ENCODE measurements at places on chromosomes 5 and 9.

DNA sequence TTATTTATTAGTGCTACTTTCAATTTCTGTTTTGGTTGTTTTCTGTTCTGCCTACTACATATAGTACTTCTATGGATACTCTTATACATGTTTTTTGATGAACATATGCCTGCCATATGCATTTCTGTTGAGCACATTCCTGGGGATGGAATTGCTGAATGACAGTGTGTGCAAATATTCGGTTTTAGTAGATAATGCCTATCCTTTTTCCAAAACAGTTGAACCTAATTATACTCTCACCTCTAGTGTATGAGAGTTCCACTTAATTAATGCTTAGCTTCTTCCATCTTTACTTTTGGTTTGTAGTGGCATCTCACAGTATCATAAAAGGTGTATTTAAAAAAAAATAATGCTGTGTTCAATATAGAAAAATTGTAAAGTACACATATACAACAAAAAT is 96.8 kb downstream of the ADGRV1 start:
- DNase-seq: no peak

DNA sequence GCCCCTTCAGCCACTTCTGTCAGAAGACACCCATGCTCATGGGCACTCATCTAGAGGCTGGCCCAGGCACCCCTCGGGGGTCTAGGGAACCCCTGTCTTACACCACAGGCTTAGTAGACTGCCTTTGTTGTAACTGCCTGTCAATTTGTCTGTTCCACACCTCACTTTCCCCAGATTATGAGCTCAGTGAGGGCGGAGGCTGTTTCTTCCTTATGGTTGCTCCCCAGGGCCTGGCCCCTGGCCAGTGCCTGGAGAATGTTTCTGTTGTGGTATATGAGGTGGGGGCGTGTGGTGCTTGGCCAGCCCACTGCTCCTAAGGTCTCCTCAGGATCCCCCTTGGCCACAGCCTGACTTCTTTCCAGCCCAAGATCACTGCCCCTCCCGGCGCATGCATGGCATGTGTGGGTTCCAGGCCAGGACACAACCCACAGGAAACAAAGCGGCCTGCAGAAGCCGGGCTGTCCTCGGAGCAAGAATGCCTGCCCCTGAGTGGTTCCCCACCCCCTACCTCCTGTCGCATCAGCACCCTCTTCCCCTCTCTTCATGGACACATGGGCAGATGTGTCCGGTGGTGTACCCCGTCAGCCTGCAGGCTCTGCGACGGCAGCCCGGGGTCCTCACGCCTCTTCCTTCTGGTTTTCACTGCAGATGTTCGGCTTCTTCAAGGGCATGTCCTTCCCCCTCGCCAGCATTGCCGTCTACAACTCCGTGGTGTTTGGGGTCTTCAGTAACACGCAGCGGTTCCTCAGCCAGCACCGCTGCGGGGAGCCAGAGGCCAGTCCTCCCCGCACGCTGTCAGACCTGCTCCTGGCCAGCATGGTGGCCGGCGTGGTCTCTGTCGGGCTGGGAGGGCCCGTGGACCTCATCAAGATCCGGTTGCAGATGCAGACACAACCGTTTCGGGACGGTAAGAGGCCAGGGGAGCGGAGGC is 17.7 kb downstream of the SLC25A48 start:
- DNase-seq: no peak

DNA sequence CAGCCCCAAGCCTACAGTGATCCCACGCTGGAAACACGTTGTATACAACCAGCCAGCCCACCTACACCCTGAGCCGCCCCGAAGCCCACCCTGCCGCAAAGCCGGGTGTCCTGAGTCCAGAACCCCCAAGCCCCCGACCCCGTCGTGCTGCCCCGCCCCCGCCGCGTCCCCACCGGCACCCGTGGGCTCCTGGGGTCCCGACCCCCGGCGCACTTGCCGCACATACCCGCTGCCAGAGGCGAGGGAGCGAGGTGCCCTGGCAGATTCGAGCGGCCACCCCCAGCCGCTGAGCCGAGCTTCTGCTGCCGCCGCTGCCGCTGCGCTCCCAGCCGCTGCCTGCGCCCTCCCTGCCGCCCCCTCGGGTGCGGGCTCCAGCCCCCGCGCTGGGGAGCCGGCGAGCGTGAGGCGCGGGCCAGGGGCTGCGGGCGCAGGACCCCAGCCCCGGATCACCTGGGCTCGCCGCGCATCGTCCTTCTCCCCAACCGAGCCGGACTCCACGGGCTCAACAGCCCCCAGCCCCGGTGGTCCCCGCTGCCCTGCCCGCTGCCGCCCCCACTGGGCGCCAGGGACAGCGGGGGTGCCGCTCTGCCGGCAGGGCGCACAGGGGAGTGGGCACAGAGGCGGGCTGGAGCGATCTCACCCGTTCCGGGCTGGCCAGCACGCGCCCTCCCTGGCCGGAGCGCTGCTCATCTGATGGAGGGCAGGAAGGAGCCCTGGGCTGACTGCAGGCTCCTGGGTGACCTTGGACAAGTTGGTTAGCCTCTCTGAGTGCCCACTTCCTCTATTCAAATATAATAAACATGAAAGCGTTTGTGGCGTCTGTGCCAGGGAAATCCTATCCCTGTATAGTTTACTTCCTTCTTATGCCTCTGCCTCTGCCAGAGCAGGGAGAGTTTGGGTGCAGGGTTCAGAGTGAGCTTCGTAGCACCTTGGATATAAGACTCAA is at the start of gene HTR4:
HTR4 (minus strand) TSS at position 692 of the 946 bp plus-strand sequence. CDS start 17,513 bp downstream, outside the sequence.
- DNase-seq: peak; percentile 76

GRCh38 chr5:151016700-151017099 is 3.7 kb upstream of the GPX3 start:
- DNase-seq: no peak

DNA sequence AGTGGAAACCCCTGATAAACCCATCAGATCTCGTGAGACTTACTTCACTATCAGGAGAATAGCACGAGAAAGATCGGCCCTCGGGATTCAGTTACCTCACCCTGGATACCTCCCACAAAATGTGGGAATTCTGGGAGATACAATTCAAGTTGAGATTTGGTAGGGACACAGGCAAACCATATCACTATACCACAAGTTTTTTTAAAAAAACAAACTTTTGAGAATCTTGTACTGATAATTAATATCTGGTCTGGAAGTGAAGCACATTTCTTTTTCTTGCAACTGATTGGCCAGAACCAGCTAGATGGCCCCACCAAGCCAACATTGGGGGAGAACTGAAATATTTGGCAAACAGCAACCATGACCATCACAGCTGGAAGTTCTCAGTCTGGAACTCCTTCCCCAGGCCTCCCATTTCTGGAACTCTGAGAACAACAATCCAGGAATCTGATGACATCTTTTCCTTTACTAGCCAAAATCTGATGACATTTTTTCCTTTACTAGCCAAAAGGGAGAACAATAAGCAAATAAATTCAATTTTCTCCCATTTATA is 51.8 kb upstream of the CDKN2B start:
- DNase-seq: no peak

- peak; percentile 44 for DNase-seq
Observed at GRCh38 chr9:135345775-135346433, 133.7 kb upstream of the PPP1R26 start.

DNA sequence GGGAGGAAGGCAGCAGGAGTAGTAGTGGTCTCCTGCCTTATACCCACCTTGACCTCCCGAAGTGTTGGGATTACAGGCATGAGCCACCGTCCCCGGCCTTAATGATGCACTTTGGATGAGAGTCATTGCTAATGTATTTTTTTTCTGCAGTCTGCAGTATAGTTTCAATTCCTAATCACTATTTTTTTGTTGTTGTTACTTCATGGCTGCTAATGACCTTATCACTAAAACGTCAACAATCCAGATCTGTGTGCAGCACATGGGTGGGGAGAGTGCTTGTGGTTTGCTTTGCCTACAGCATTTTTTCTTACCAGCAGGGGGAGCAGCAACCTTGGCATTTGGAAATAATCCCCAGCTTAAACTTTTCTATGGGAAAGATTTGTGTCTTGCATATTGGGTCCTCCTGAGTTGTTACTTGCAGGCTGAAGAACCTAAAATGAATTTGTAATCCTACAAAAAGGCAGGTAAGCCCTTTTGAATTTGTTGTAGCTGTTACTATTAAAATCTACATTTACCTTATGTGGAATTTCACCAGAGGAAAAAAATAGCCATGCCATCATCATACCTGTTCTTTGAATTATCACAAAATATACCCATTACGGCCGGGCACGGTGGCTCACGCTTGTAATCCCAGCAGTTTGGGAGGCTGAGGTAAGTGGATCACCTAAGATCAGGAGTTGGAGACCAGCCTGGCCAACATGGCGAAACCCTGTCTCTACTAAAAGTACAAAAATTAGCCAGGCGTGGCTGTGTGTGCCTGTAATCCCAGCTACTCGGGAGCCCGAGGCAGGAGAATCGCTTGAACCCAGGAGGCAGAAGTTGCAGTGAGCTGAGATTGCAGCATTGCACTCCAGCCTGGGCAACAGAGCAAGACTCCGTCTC is 6.3 kb upstream of the MED7 start:
- DNase-seq: no peak

- no peak for DNase-seq
Observed at GRCh38 chr9:28563291-28563934, 990.1 kb upstream of the C9orf72 start.

DNA sequence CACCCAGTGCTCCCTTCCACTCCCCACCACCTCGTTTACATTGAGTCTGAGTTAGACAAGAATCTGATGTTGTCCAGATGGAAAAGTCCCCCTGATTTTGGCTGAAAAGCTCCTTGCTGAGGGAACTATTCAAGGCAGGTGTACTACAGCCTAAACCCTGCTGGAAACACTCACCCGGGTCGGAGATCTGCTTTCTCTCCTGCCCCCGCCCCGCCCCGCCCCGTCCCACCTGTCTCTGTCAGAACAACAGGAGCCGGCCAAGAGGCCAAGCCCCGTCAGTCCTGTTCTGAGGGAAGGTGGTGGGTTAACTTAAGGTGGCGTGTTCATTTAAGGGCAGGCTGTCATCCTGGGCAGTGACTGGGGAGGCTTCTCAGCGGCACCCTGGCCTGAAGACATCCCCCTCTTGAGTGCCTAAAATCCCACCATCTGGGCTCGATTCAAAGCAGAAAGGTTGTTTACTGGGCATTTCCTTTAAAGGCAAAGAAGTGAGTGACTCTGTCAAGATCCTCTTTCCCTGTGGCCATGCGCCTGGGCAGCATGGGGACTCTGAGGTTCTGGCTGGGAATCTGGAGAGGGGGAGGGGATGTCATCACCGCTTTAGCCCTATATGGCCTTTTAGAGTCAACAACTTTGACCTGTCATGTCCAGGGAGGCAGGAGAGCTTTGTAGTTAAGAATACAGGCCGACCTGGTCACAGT is 71.1 kb upstream of the NEURL1B start:
- no peak for DNase-seq

DNA sequence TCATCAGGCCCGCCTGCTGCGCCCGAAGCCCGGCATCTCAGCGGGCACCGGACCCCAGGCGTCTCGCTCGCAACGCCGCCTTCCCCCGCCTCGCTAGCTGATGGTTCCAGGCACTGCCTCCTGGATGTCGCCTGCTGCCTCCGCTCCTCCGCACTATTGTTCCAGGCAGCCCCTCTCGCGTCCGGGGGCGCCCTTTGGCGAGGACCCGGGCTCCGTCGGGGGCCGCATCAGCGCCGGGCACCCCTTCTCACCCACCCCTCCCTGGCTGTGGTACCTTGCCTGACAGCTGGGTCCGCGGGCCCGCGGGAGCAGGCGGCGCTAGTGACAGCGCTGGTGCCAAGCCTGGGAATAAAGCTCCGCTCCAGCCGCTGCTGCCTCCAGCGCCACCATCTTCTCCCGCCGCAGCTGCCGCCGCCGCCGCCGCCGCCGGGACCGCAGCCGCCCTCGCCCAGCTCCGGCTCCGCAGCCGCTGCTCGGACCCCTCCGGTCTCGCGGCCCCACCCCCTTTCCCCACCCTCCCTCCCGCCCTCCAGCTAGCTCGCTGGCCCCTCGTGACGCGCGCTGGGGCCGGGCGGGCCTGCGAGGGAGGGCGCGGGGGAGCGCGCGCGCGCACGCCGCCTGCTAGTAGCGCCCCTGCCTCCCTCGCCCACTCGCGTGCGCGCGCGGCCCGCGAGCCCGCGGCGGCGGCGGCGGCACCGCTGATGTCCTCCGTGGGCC is at the start of gene APBA1:
APBA1 (minus strand) TSS at position 493 of the 717 bp plus-strand sequence.
- peak; percentile 73 for DNase-seq

DNA sequence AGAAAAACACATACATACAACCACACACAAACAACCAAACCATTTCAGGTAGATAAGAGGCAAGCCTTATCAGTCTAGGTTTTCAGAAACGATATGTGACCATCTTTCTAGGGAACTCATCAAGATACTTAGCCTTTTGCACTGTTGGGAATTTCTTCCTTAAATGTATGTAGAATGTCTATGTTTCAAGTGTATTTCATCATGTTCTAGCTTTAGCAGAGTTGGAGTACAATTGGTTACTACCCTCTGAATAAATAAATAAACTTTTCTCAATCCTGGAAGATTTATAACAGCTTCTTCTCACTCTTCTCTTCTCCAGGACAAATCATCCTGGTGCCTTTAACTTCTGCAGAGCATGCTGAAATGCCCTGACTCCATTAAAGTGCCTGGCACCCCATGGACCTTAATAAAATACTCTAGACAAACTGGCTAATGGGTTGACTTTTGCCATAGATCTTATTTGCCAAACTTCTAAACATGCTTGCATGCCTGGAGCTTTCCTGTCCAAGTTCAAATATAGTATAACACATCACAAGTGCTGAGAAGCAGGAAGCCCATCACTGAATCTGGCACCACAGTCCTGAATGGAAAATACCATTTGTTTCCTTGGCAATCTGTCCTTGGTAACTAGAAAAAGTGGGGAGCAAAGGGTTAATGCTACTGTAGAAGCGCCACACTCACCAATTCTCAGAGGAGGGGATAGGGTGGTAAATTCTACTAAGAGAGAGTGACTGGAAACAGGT is 33.1 kb upstream of the ZNF462 start:
- no peak for DNase-seq

DNA sequence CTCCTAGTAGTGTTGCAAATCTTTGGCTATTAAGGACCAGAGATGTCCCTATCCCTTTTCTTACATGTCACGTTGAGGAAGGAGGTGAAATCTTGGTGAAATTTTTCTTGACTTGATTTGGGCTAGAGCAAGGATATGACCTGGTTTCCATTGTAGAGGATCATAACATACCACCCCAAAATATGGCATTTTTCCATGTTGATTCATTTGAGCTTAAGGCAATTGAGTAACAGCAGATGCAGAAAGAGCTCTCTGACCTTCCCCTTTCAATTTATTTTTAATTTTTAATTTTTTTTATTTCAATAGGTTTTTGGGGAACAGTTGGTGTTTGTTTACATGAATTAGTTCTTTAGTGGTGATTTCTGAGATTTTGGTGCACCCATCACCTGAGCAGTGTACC is 61.2 kb upstream of the MAP1B start:
- no peak for DNase-seq

GRCh38 chr5:68189171-68189570 is 26.4 kb upstream of the PIK3R1 start:
- no peak for DNase-seq

DNA sequence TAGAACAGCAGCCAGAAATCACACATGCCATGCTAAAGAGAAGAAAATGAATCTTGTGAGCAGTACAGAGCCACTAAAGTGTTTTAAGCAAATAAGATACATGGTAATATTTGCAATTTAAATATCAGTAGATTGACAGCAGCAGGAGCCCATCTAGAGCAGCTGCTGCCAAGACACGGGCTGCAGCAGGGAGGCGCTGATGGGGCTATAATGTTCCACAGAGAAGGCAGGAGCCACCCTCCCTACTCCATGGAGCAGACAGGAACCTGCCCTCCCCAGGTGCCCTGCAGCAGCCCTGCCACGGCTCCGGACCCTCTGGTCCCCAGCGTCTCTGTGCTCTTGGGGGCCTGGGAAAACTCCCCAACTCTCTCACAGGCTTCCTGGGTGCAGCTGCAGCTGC is 224.1 kb upstream of the ISL1 start:
- no peak for DNase-seq

- no peak for DNase-seq
Observed at GRCh38 chr5:113172231-113172826, 195.7 kb downstream of the DCP2 start.
